NCI-H1092 treated with DMSO at 0.1 percent for 48 hours (cell line): ENCODE measurements at places on chromosomes 2 and 18.

DNA sequence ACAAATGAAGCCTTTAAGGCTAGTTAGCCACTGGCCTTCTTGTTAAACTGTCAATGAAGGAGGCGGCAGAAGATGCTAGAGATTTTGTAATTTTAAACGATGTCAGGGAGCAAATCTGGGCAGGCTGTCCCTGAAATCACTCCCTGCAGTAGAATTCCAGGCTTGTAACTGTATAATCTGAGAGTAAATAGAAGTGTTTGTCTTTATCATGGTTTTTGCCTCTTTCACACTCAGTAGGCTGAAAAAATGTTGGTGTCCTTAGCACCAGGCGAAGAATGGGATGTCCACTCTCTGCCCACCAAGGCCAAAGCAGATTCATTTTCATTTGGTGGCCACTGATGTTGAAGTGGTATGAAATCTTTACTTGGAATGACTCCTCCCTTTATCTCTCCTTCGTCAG is 136.9 kb upstream of the THSD7B start:
- no peak for DNase-seq

GRCh38 chr2:43158259-43158880 is 68.0 kb downstream of the ZFP36L2 start:
- no peak for DNase-seq

- no peak for DNase-seq
These were observed 153.7 kb upstream of the SERTAD2 start for GRCh38 chr2:64807417-64807816.

- no peak for DNase-seq
These were observed 260.0 kb upstream of the FN1 start for GRCh38 chr2:215695861-215696260.
